ENCODE measurements at places on chromosomes 5 and 9.
A peak's percentile ranks its signal among the peaks of the same experiment; 100 is the strongest.

GRCh38 chr5:116315531-116315930, 230.7 kb downstream of the COMMD10 start:
- no peak for DNase-seq

- no peak for DNase-seq
These were observed 70.3 kb downstream of the MAP1B start for GRCh38 chr5:72177538-72177937.

DNA sequence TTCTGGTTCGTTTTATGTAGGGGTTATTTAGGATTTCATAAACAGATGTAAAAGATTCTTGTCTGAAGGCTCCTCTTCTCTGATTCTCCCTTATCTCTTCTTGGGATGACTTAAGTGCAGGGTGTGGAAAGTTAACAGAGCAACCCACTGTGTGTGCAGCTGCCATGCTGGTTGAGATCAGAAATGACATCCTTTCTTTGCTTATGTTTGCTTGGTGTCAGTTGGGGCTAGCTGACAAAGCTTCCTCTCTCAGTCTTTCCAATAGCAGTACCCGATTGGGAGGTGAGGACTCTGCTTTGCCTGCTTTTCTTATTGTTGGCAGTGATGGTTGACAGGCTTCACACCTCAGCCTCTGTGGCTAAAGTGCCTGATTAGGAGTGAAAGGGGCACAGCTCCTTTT, 26.5 kb downstream of the OGN start:
- no peak for DNase-seq

GRCh38 chr9:92952906-92953610, 5.7 kb downstream of the FGD3 start:
- DNase-seq = no peak

GRCh38 chr9:97975376-97975775, 7.8 kb upstream of the ANP32B start:
- DNase-seq = no peak

DNA sequence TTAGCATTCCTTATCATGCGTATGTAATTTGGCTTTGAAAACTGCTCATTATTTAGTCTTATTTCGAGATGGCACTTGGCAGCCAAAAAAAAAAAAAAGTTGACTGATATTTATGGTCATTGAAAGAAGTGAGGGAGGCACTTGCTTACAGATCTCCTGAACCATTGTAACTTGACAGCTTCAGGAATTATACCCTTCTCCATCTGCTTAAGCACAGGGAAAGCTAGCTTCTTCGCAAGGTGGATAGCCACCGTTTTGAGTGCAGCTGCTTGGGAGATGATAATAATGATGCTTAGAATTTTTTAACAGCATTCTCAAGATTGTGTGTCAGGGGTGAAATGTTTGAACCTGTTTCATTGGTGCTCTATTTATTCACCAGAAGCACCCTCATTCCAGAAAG, 116.1 kb downstream of the GIN1 start:
- DNase-seq = no peak

GRCh38 chr5:176901260-176902101, 2.3 kb upstream of the HK3 start:
- DNase-seq = no peak

DNA sequence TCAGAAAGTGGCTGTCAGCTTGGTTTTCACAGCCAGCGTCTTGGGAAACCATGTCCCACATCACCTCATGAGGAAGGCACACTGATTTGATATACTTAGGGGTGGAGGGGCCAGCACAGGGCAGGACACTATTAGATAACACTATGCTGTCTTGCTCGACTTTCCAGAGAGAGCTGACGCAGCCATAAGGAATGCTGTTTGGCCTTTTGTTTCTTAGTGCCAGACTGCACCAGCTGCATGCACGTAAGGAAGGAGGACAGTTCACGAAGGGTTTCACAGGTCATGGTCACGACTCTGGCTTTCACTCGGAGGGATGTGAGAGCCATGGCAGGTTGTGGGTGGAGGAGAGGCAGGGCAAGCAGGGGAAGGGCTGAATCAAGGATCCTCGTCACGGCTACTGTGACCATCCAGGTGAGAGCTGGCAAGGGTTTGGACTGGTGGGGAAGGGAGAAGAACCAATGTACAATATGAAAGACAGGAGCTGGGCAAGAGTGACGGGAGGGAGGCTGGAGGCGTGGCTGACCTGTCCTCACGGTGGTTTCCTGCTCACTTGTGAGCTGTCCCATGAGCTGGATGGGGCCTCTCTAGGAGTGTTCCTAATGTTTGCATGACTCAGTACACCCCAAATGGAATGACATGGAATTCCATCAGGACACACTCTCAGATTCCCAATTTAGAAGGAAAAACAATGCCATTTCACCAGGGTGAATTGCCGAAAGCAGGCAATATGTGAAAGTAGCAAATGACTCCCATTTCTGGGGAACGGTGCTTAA, 61.7 kb downstream of the OTULIN start:
- no peak for DNase-seq

DNA sequence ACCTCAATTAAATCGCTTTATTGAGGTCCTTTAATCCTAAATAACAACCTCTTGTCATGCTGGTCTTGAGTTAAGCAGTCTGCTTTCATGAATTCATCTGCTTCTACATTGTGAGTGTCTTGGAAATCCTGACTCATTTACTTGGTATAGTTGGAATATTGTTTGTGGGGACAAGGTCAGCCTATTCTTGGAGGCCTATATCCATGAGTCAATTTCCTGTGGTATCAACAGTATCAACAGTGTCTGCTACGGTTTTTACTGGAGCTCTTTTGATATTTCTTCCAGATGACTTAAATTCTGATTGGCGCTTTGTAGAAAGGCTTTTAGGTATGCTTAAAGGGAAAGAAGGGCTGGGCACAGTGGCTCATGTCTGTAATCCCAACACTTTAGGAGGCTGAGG, 71.2 kb upstream of the PARP8 start:
- DNase-seq = no peak

- no peak for DNase-seq
These were observed 1.9 kb upstream of the GRIN1 start for GRCh38 chr9:137136881-137137607.

- DNase-seq = no peak
These were observed 116.1 kb downstream of the DCP2 start for GRCh38 chr5:113092683-113093082.

- DNase-seq = no peak
These were observed 125.1 kb downstream of the C9orf50 start for GRCh38 chr9:129495620-129496472.

- DNase-seq = peak; percentile 71
These were observed 2.7 kb downstream of the GCNT4 start for GRCh38 chr5:75049456-75050351.

DNA sequence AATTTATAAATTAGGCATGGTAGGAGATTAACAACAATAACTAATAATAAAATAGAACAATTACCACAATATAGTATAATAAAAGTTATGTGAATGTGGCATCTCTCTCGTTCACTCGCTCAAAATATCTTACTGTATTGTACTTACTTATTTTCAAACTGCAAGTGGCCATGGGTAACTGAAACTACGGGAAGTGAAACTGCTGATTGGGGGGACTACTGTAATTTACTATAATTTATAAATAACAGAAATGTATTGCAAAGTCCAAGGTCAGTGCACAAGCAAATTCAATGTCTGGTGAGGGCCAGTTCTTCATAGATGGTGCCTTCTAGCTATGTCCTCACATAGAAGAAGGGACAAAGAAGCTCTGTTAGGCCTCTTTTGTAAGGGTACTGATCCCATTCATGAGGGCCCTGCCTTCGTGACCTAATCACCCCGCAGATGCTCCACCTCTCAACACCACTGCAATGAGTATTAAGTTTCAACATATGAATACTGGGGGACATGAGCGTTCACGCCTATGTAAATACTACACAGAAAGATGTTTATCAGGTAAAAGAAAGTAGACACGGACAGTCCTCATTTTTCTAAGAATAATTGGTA, 39.0 kb downstream of the KCNIP1 start:
- no peak for DNase-seq

DNA sequence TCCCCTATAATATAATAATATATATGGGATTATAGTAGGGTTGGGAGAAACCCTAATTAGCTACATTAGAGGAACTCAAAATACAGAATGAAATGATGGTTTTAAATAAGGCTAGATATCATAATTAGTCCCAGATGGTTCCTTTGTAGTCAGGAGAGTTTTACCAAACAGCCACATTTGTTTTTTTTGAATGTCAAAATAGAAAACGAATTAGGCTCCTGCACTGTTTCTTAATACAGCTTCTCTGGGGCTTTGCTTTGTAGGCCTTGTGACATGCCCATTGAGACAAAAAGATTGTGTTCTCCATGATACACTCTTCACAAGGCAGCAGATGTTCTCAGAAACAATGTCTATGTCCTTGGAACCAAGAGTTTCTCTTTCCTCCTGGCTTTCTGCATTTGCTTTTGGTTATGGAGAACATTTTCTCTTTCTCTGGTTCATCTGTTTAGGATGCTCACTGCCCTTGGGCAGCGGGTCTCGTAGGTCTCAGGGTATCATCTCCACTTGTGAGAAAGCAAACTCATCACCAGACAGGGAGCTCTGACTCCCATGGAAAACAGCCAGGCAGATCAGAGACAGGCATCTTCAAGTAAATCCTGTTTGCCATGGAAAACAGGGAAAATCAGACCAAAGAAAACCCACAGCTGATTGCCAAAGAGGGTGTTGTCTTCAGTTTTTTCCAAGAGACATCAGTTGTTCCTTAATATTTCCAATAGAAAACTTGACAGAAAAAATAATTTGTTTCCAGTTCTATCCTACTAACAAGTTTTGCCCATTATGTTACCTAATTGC, 54.1 kb upstream of the RPS23 start:
- no peak for DNase-seq

GRCh38 chr5:132099905-132100304, 26.3 kb downstream of the CSF2 start:
- DNase-seq = no peak

GRCh38 chr5:131396015-131396414, 132.2 kb downstream of the CDC42SE2 start:
- DNase-seq = no peak

- no peak for DNase-seq
These were observed 155.5 kb downstream of the PALM2AKAP2 start for GRCh38 chr9:109935406-109936087.

- no peak for DNase-seq
These were observed 18.9 kb upstream of the GDA start for GRCh38 chr9:72130321-72130720.

Measured in SK-N-MC (cell line).